ENCODE measurements at places on chromosomes 13 and 19. TPM values are rescaled to one million over a fixed set of nuclear protein-coding genes. Genes with fewer than 3 reads are reported as not detected.

Gene TNNT1
- total RNA-seq, result 96.6 TPM

Gene PLA2G4C
- 11.0 TPM for total RNA-seq

Gene CD79A
- total RNA-seq, result 0.66 TPM

Gene ZNF763
- not detected for total RNA-seq

Gene ZNF304
- total RNA-seq, result 2.3 TPM

Gene CCL25
- total RNA-seq, result not detected

Gene CGB5
- 0.84 TPM for total RNA-seq

Gene ZNF723
- not detected for total RNA-seq

Gene PLPPR3
- 5.6 TPM for total RNA-seq

Gene AKT2
- total RNA-seq, result 182 TPM

Gene CGB3
- total RNA-seq, result not detected

Gene TNFSF9
- 5.7 TPM for total RNA-seq

Measured in A549 treated with ZK216348 at 1 μM for 4 hours (cell line).